ENCODE measurements at places on chromosomes 2 and 18.

GRCh38 chr18:32469691-32470459 is 807 bp downstream of the GAREM1 start:
- H3K4me1 ChIP-seq = peaks cover 5% of the 10 kb centered on the region
- H3K36me3 ChIP-seq = no peaks in the 10 kb centered on the region
- H3K27me3 ChIP-seq = no peaks in the 10 kb centered on the region
- H3K4me3 ChIP-seq = peak overlapping the region; percentile 66
- DNase-seq = no peak

DNA sequence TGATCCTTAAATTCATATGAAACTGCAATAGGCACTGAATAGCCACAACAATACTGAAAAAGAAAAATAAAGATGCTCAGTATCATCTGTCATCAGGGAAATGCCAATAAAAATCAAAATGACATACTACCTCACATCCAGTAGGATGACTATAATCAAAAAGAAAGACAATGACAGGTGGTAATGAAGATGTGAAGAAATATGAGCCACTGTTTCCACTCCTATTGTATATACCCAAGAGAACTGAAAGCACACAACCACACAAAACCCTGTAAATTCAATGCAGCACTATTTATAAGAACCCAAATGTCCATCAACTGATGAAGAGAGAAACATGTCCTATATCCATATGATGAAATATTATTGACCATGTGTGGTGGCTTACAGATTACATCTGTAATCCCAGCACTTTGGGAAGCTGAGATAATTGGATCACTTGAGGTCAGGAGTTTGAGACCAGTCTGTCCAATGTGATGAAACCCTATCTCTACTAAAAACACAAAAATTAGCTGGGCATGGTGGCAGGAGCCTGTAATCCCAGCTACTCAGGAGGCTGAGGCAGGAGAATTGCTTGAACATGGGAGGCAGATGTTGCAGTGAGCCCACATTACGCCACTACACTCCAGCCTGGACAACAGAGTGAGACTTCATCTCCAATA is 39.9 kb downstream of the MAP3K2 start:
- H3K36me3 ChIP-seq = no peaks in the 10 kb centered on the region
- H3K4me1 ChIP-seq = no peaks in the 10 kb centered on the region

DNA sequence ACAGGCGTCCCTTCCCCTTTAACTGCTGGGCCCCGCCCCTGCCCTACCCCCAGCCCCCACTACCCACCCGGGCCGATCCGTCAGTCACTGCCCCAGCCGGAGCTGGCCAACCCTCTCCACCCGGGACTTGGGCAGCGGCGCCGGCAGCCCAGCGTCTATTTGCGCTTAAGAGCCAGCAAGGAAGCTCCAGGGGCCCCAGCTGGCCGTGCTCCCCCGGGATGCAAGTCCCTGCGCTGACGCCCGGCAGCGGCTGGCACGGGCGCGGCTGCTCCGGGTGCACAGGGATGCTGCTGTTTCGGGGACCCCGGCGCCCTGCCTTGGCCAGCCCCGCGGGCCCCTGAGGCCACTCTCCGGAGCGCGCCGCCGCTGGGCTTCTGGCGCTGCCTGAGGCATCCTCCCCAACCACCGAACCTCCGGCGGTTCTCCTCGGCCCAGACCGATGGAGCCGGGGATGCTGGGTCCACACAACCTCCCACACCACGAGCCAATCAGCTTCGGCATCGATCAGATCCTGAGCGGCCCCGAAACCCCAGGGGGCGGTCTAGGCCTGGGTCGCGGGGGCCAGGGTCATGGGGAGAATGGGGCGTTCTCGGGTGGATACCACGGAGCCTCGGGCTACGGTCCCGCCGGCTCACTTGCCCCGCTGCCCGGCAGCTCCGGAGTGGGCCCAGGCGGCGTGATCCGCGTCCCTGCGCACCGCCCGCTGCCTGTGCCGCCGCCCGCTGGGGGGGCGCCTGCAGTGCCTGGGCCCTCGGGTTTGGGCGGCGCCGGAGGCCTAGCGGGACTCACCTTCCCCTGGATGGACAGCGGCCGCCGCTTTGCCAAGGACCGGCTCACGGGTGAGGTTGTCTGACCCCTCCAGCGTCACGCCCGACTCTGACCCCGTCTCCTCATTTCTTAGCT is at the start of gene TLX2:
Gene TLX2, plus strand, starts transcription at position 83 of the 903 bp plus-strand sequence. Its CDS starts 357 bp downstream, at position 440.
- no peak for DNase-seq
- peaks cover 41% of the 10 kb centered on the region for H3K27me3 ChIP-seq
- no peak within 1 kb of the TSS for H3K4me3 ChIP-seq
- peaks cover 39% of the 10 kb centered on the region for H3K4me1 ChIP-seq
- no peaks in the 10 kb centered on the region for H3K36me3 ChIP-seq

GRCh38 chr2:74822771-74823566 is 11.0 kb upstream of the HK2 start:
- H3K4me3 ChIP-seq = no peak overlapping the region
- no peak overlapping the region for H3K27ac ChIP-seq
- no peak for DNase-seq
- no peaks in the 10 kb centered on the region for H3K27me3 ChIP-seq
- H3K4me1 ChIP-seq = no peaks in the 10 kb centered on the region

DNA sequence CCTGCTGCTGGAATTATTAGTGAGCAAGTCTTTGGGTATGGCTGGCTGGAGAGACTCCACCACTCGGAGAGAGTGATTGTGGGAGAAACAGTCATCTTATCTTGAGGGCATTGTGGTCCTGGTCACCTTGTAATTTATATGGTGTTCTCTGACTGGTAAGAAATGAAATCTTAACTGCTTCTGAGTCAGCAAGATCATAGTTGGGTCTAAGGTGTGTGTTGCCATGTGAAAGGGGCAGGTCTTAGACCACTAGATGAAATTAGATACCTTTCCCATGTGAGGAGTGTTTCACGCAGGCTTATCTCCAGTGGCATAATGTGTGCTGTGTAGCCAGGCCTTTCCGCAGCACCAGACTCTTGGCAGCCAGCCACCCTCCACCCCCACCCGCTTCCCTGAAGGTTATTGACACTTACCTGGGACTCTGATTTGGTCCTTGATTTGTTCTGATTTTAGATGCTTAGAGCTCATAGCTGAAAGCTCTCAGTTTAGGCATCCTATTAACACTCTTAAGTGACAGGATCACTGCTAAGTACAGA is 7.7 kb downstream of the MAPRE3 start:
- no peaks in the 10 kb centered on the region for H3K27me3 ChIP-seq
- DNase-seq = no peak
- no peaks in the 10 kb centered on the region for H3K36me3 ChIP-seq

DNA sequence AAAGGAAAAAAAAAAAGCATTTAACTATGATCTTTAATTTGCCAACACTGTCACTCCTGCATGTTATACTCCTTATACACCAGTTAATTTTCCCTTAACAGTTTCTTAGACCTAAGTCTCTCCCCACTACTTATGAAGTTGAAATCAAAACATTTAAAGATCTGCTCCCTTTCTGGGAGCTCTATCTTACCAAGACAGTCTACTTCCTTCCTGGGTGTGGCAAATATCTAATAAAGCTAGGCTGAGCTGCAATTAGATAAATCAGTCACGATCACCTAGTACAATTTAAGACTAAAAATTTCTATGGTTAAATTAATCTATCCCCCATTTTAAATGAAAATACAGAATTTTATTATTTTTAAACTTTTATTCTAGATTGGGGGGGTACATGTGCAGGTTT is 33.4 kb downstream of the PUM2 start:
- no peak for DNase-seq
- peaks cover 96% of the 10 kb centered on the region for H3K36me3 ChIP-seq
- no peak overlapping the region for H3K27ac ChIP-seq
- H3K27me3 ChIP-seq = no peaks in the 10 kb centered on the region

- H3K4me1 ChIP-seq = no peaks in the 10 kb centered on the region
- DNase-seq = no peak
- no peak overlapping the region for H3K27ac ChIP-seq
- no peak overlapping the region for H3K4me3 ChIP-seq
- H3K36me3 ChIP-seq = no peaks in the 10 kb centered on the region
Observed at GRCh38 chr2:214261683-214262082, 149.2 kb upstream of the VWC2L start.

GRCh38 chr18:74377776-74378175 is 62.1 kb downstream of the C18orf63 start:
- no peaks in the 10 kb centered on the region for H3K27me3 ChIP-seq
- no peak overlapping the region for H3K27ac ChIP-seq
- H3K36me3 ChIP-seq = no peaks in the 10 kb centered on the region
- H3K4me1 ChIP-seq = no peaks in the 10 kb centered on the region

- H3K4me1 ChIP-seq = peaks cover 7% of the 10 kb centered on the region
- DNase-seq = no peak
- H3K27me3 ChIP-seq = no peaks in the 10 kb centered on the region
- no peak overlapping the region for H3K4me3 ChIP-seq
Observed at GRCh38 chr2:105438104-105438929, 39.5 kb upstream of the FHL2 start.

DNA sequence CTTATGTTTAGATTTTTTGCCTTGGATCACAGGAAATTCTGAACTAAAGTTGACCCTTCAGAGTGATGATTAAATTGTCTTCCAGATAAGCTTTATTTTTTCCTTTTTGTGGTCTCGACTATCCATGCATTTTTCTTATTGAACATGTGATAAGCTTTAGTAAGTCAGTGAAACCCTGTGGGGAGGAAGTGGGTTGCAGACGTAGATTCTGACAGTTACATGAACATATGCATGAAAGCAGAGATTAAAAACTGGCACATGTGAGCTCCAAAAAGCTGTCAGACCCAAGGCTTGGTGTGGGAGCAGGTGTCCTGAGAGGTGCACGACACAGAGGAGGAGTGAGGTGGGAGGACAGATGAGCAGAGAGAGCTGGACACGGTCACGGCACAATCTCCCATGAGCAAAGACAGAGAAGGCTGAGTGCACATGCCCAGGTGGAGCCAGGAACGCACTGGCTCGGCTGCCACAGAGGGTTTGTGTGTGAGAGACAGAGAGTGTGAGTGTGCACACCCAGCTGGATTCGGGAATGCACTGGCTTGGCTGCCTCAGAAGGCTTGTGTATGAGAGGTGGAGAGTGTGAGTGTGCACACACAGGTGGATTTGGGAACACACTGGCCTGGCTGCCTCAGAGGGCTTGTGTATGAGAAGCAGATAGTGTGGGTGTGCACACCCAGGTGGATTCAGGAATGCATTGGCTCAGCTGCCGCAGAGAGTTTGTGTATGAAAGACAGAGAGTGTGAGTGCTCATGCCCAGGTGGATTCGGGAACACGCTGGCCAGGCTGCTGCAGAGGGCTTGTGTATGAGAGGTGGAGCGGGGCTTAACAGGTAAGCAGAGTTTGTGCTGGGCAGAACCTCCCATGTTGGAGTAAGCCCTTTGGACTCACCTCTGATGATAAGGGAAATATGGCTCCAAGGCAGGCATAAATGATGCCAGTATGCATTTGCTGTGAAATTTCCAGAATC is 849.1 kb upstream of the SALL3 start:
- H3K27ac ChIP-seq = no peak overlapping the region
- H3K27me3 ChIP-seq = no peaks in the 10 kb centered on the region
- no peaks in the 10 kb centered on the region for H3K4me1 ChIP-seq
- no peaks in the 10 kb centered on the region for H3K36me3 ChIP-seq

DNA sequence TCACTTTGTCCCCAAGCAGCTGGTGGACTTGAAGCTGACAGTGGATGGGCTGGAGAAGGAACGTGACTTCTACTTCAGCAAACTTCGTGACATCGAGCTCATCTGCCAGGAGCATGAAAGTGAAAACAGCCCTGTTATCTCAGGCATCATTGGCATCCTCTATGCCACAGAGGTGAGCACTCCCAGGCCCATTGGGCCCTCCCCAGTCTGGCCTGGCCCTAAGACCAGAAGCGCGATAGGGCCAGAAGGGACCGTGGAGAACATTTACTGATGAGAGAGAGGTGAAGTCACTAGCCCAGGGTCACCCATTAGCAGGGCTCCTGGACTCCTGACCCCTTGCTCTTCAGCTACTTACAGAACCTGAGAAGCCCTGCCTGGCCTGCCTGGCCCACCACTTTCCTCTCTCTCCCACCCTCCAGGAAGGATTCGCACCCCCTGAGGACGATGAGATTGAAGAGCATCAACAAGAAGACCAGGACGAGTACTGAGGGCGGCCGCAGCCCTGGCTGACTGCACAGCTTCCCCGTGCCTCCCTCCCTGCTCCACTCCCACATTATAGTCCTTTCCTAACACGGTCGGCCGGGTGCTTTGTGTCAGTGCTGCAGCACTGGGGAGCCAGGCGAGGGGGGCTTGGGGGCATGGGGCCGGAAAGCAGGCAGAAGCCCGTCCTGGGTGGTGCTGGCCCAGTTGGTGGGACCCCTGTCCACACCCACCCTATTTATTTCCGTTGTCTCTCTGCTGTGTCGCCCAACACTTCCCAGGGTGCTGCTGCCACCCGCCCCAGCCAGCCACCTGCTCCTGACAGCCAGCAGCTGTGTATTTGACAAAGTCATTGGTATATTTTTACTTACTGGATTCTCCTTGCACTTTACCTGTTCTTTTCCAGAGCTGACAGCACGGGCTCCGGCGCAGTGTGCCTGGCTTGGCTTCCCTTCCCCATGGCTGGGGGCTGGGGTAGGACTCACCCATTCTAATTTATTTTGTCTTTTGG is 6.6 kb upstream of the TMEM214 start:
- H3K27me3 ChIP-seq = no peaks in the 10 kb centered on the region
- no peak for DNase-seq
- H3K4me3 ChIP-seq = no peak overlapping the region

DNA sequence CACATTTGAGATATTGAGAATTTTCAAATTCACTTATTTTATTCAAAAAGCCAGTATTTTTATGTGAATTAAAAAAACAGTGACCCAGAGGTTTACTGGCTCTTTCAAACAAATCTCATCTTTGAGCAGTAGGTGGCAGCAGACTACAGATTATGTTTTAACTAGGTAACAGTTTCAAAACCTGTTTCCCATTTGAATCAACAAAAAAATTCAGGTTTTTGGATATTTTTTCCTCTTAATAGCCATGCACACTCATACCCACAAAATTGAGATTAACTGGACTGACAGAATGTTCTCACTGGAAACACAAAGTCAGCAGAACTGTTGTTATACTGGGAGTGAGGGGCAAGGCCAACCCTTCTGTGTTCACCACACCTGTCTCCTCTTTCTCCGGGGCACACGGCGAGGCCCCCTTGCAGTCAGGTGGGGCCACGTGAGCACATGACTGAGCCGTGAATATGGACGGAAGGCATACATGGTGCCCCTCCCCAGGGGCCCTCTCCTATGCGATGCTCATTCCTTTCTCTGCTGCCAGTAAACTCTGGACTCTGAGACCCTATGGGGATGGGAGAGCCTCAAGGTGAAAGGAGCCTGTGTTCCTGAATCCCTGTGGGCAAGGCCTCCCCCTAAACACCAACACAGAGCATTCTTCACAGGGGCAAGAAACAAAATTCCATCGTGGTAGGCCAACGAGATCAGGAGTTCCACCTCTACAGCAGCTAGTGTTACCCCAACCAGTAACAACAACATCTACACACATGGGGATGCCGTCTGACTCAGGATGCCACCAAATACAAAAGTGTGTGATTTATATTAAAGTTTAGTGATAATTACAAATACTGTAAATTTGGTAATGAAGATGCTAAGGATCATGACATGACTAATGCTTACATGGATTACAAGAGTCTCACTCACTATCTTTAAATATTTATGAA is 80.4 kb downstream of the LPIN2 start:
- no peaks in the 10 kb centered on the region for H3K4me1 ChIP-seq
- DNase-seq = no peak

- no peak overlapping the region for H3K4me3 ChIP-seq
- no peak for DNase-seq
- H3K4me1 ChIP-seq = no peaks in the 10 kb centered on the region
- H3K36me3 ChIP-seq = no peaks in the 10 kb centered on the region
- peaks cover 8% of the 10 kb centered on the region for H3K27me3 ChIP-seq
Observed at GRCh38 chr2:26792720-26793119, 6.9 kb downstream of the CENPA start.

- no peak for DNase-seq
- H3K4me3 ChIP-seq = no peak overlapping the region
- no peaks in the 10 kb centered on the region for H3K36me3 ChIP-seq
- H3K27me3 ChIP-seq = no peaks in the 10 kb centered on the region
- H3K27ac ChIP-seq = no peak overlapping the region
Observed at GRCh38 chr2:24317491-24317920, 42.8 kb downstream of the ITSN2 start.

Measured in esophagus squamous epithelium (tissue), 5 donors.